Muscle of arm (tissue), 14 donors: ENCODE measurements at places on chromosomes 2 and 18. TPM values are rescaled to one million over a fixed set of nuclear protein-coding genes. Genes with fewer than 3 reads are reported as not detected.

IL37 gene
- polyA plus RNA-seq: not detected

DNA sequence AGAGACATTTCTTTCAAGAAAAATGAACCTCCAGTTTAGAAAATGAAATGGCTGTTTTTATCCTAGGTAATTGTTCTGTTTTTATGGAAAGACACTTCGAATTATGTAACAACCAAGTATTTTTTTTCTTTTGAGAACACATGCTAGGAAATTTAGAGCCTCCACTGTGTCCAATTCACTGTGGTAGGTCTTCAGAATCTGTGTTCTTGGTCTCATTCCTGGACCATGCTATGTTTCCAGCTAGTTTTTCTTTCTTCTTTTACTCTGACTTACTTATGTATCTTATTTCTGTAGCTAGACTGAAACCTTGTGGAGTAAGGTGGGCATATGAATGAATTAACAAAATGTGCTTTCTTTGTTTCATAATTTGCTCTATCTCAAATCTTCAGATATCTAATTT lies 391.7 kb upstream of the KLHL29 start:
- no peak for DNase-seq

TRIB2 gene
- 69.1 TPM for polyA plus RNA-seq

DNA sequence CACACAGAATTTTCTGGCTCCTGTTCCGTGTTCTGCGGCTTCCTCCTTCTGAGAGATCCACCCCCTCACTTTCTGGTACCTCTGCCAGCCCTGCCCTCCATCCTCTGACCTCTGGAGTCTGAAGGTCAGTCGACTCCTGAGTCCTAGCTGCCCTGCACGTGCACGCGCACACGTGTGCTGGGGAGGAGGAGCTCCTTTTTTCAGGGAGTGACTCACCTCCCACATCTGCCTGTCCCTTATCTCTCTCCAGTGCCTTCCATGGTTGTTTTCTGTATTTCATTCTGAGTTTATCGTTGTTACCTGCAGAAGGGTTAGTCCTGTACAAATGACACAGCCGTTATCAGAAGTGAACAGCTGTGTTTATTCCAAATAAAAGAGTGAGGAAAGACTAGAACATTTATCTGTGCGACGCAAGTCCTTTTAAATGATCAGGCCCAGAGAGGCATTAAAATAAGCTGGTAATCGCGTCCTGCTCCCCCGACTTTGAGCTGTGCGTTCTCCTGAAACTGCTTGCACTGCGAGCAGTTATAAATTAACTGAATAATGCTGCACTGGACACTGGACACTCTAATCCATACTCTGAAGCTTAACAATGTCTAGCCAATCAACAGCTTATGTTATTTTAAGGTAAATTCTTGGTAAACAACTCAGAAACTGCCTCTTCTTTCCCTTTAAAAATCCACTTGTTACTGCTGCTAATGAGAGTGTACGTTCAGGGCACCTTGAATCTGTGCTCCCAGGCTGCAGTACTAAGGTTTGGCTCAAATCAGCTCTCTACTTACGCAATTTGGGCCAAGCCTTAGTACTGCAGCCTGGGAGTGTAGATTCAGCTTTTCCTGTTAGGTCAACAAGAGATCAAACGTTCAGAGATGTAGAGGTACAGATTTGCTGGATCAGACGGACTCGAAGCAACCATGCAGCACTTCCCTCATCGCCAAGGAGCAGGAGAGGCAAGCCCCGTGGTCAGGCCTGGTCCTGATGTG lies 72.5 kb downstream of the GALR1 start:
- no peak for DNase-seq

GPD2 gene
- polyA plus RNA-seq: not detected

HOXD13 gene
- 0.39 TPM for polyA plus RNA-seq

DNA sequence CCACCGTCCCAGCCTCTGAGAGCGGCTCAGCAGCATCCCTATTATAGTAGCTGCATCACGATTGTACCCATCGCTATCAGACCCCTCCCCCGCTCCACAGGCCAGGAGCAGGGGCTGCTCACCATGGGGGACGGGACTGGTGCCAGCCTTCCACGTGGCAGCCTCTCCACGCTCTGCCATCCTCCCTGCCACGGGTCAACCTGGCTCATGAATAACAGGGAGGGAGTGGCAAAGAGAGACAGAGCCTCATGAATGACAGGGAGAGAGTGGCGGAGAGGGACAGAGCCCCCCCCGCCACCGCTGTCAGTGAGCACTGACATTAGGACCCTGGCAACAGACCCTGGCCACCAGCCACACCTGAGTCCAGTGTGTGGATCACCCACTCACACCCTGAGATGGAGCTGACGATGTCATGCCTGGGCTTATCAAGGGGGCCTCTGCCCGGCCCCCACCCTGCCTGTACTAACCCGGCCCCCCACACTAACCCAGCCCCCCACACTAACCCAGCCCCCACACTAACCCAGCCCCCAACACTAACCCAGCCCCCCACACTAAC lies 16.9 kb downstream of the CROCC2 start:
- DNase-seq: no peak

LYPD6B gene
- polyA plus RNA-seq: 27.5 TPM

GPR155 gene
- polyA plus RNA-seq: 6.8 TPM

- no peak for DNase-seq
Observed at GRCh38 chr2:199883474-199884212, 27.4 kb upstream of the C2orf69 start.
